ENCODE measurements at places on chromosomes 7 and 10.
A peak's percentile ranks its signal among the peaks of the same experiment; 100 is the strongest.

DNA sequence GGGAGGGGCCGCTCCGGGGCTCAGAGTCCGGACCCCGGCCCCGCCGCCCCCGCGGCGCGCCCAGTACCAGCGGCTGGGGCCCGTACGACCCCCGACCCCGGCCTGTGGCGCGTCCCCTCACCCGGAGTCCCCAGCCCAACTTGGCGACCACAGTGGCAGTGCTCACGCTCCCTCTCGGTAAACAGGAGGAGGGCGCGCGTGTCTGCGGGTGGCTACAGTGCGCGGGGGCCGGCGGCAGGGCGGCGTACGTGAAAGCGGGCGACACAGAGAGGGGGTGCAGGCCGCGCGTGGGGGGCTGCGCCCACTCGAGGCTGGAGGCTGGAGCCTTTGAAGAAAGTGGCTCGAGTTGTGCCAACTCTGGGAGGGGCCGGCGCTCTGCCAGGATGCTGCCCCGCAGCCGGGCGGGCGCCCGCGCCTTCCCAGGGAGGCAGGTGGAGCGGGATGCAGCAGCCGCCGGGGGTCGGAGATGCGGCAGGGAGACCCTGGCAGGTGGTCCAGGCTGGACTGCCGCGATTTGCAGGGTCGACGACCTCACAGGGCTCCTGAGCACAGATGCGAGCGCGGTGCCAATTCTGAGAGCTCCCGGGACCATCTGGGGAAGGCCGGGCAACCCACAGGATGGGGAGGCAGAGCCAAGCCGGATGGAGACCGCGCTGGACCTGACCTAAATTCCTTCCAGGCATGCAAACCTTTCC is 655 bp downstream of the PTPRE start:
- DNase-seq, result no peak

DNA sequence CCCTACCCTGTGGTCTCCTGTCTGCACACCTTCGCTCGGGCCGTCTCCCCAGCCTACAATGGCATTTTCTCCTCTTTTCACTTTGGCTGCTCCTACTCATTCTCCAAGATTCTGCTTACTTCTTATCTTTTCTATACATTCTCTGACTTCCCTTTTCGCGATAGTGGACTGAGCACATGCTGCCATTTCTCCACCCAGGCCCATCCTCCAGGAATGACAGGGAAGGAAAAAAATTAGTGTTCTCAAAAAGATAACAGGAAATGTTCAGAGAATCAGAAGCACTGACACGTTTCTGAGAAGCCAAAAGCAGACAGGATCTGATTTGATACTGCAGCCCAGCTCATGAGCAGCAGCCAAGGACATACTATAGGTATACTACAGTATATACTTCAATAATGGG is 6.4 kb upstream of the ANXA11 start:
- no peak for DNase-seq

- peak; percentile 16 for DNase-seq
Observed at GRCh38 chr10:3874990-3875841, 90.2 kb upstream of the KLF6 start.

GRCh38 chr7:98420966-98421612 is 20.2 kb upstream of the BAIAP2L1 start:
- peak; percentile 62 for DNase-seq

DNA sequence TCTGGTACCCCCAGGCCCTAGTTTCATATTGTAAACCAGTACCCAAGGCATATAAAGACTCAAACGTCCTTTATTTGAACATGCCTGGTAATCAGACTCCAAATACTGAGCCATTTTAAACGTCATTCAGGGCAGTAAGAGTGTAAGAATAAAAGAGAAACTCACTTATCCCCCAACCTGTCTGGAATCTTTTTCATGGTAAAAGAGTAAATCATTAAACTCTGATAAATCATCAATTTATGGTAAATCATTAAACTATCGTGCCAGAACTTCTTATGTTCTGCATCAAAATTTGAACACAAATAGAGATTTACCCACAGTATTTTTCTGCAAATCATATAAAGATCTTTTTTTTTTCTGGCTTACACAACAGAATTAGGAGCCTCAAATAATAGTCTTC is 734.3 kb upstream of the POT1 start:
- DNase-seq, result no peak

DNA sequence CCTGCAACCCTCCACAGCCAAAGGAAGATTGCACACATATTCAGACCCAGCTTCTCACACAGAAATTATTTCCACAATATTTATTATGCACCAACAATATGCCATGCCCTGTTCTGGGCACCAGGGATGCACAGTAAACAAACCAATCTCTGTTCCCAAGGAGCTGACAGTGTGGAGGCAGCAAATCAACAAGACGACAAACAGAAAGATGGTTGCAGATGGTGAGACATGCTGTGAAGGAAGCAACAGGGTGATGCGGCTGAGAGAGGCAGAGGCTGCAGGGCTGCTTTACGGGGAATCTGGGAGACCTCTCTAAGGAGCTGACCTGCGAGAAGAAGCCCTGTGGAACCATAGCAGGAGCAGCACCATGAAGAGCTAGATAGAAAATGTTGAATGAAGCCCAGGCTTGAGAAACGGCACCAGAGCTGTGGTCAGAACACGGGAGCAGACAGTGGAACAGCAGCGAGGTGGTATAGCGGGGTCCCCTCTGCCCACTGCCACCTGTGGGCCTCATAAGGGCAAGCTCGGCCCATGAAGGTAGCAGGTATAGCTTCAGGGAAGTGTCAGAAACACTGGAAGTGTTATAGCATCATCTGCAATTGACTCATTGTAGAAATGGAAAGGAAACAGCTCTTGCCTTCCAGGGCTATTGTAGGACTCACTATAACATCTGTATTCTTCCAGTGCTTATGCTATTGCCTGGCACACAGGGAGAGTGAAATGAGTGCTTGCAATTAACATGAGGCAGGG is 17.4 kb downstream of the RBP3 start:
- DNase-seq, result no peak

GRCh38 chr10:71212318-71213126 is at the start of gene UNC5B:
UNC5B (plus strand) TSS chr10:71212570; CDS start chr10:71212986, 416 bp downstream.
- peak; percentile 64 for DNase-seq

GRCh38 chr7:481219-481930 is 38.3 kb downstream of the PDGFA start:
- no peak for DNase-seq

Data from NCI-H187 (cell line).